ENCODE measurements at places on chromosomes 5 and 9. TPM values are rescaled to one million over a fixed set of nuclear protein-coding genes. Genes with fewer than 3 reads are reported as not detected.

B4GALT1 gene
- total RNA-seq: 185 TPM

C9orf50 gene
- not detected for total RNA-seq

NUP188 gene
- total RNA-seq: 34.6 TPM

CDK7 gene
- 25.5 TPM for total RNA-seq

SLC2A8 gene
- 69.3 TPM for total RNA-seq

TAF11L5 gene
- total RNA-seq: not detected

PDE8B gene
- 66.0 TPM for total RNA-seq

OGN gene
- 24.4 TPM for total RNA-seq

FSTL4 gene
- 10.1 TPM for total RNA-seq

FBP2 gene
- total RNA-seq: 2.0 TPM

SMIM32 gene
- total RNA-seq: 1.9 TPM

BTNL3 gene
- not detected for total RNA-seq

SLCO4C1 gene
- total RNA-seq: 0.14 TPM

DMRT3 gene
- not detected for total RNA-seq

ANKRD18A gene
- total RNA-seq: 33.7 TPM

Data from prostate gland (tissue), 2 donors.